Activated naive CD8-positive, alpha-beta T cell treated with anti-CD3 and anti-CD28 coated beads, Interleukin-2, amount 50 U/mL, for 24 hours (primary cell): ENCODE measurements at places on chromosomes 2 and 18.

- no peak for DNase-seq
These were observed 112.6 kb upstream of the PXDN start for GRCh38 chr2:1856922-1857321.

DNA sequence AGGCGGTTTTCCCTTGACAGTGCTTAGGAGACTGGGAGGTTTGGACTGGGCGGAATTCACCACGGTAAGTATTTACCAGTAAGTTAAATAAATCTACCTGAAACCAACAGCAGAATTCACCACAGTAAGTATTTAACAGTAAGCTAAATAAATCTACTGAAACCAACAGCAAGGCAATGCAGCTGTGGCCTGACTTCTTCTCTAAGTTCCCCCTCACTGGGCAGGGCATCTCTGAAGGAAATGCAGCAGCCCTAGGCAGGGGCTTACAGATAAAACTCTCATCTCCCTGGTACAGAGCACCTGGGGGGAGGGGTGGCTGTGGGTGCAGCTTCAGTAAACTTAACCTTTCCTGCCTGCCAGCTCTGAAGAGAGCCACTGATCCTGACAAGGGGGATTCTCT lies 432.5 kb upstream of the LRRTM1 start:
- DNase-seq: no peak

DNA sequence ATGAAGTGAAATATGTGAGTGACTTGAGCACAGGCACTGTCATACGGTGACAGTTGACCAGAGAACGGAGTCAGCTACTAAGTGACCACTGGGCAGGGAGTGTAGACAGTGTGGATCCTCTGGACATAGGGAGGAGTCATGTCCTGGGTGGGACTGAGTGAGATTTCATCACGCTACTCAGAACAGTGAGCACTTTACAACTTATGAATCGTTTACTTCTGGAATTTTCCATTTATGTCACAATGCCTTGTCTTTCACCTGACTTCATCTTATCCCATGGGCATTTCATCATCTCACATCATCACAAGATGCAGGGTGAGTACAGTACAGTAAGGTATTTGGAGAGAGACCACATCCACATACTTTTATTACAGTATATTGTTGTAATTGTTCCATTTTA lies 29.0 kb downstream of the PTPRM start:
- DNase-seq: no peak

- no peak for DNase-seq
These were observed 186.8 kb upstream of the FBXO11 start for GRCh38 chr2:48092846-48093803.

GRCh38 chr2:186709529-186710450 lies 15.9 kb downstream of the FAM171B start:
- no peak for DNase-seq

DNA sequence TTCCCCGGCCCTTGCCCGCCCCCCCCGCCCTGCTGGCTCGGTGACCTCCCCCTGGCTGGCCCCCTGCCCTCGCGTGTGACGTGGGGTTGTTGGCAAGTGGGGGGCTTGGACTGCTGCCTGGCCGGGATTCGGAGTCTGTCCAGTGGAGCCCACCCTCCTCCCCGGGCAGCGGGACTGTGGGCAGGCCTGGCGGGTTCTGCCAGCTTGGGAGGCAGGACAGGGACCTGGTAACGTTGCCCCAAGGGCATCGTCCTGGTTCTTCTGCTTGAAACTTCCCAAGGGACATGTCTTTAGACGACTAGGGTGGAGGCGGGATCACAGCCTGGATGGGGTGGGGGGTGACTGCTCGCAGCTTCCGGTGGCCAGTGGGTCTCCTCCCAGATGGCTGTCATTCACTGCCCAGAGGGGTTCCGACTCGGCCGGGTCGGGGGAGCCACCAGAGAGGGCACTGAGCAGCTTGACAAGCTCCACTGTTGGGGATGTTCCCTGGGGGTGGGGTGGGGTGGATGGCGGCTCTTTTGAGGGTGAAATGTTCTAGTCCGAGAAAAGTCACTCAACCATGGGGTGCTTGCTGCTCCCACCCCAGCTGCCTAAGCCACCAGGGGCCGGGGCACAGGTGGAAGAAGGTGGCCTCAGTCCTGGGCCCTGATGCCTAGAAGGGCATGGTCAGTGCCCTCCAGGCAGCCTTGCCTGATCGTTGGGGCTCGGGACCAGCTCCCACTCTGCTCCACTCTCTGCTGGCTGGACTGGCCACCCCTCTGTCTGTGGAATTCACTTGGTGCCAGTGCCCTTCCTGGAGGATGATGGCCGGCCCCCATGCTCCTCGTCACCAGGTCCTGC lies 4.3 kb upstream of the HS6ST1 start:
- DNase-seq: no peak
